ENCODE measurements at places on chromosomes 16 and 17.

- DNase-seq = no peak
These were observed 119.1 kb upstream of the XYLT1 start for GRCh38 chr16:17589898-17590297.

DNA sequence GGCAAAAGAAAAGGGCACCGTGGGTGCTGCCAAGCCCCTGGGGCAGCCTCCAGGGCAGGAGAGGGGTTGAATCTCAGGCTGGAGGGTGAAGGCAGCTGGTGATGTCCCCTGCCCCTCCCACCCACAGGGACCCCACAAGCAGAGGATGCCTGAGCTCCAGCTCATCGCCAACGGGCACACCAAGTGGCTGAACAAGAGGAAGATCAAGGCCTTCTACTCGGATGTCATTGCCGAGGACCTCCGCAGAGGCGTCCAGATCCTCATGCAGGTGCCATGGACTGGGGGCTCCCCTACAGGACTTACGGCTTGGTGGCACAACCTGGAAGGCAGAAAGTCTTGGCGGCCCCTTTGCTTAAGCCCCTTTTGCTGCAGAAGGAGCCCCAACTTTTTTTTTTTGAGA is 21.8 kb downstream of the SLC12A3 start:
- DNase-seq = no peak

DNA sequence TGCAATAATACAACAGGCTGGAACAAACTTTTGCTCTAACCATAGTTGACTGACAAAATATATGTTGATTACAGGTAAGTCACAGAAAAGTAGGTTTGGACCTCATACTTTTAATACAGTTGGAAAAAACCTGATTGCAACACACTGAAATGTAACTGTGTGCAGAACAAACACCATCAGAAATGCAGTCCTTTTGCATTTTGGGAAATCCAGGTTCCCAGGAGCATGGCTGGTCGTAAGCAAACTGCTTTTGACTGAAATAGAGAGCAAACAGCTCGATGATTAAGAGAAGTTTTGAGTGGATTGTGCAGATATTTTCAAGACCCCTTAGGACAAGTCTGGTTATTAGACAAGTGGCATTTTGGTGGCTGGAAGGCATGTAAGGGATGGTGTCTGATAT is 8.0 kb downstream of the IGF2BP1 start:
- no peak for DNase-seq

GRCh38 chr16:49049644-49050043 is 232.0 kb downstream of the CBLN1 start:
- no peak for DNase-seq

GRCh38 chr16:50960517-50961202 is 190.4 kb downstream of the SALL1 start:
- no peak for DNase-seq

- peak; percentile 93 for DNase-seq
These were observed 44.7 kb downstream of the CHD9 start for GRCh38 chr16:53099318-53100130.

GRCh38 chr17:82300228-82300627 is 17.2 kb downstream of the CD7 start:
- no peak for DNase-seq

GRCh38 chr17:79648181-79648831 is 37.5 kb upstream of the RBFOX3 start:
- no peak for DNase-seq
